Hepatocyte (in vitro differentiated cells): ENCODE measurements at places on chromosomes 11 and 22.

DNA sequence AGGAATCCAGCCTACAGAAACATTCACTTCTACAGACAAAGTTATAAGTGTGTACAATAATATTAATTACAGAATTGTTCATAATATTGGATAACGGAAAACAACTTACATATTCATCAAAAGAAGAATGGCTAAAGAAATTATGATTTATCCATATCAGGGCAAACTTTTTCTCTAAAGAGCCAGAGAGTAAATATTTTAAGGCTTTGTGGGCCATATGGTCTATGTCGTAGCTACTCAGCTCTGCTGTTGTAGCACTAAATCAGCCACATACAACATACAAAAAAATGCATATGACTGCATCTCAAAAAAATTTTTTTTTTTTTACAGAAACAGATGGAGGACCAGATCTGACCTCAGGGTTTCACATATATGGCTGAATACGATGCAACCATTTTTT, 96.7 kb upstream of the GALNT18 start:
- DNase-seq: no peak

GRCh38 chr22:20397498-20397897, 3.5 kb downstream of the ZNF74 start:
- no peak for DNase-seq

GRCh38 chr22:39723899-39724351, 153.4 kb downstream of the CACNA1I start:
- DNase-seq: peak; percentile 74

GRCh38 chr22:39627865-39628562, 57.5 kb downstream of the CACNA1I start:
- no peak for DNase-seq

- DNase-seq: peak; percentile 62
These were observed 50.5 kb upstream of the LRRC55 start for GRCh38 chr11:57131080-57131790.

- DNase-seq: peak; percentile 27
These were observed 404.5 kb downstream of the LARGE1 start for GRCh38 chr22:33515795-33516194.

DNA sequence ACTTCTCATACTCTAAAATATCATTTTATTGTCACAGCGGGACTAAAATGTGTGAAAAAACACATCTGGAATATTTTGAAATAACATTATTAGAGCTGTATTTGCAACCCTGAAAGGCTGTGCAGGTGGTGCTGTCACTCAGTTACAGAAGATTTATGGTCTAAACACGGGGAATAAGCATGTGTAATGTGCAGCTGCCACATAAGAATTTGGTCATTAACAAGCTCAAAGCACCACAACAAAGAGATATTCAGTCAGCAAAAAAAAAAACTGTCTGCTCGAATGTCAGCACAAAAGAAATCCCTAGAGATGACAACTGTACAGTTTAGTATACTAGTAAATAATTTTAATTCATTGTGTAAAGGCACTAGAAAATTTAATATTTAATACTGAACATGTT, 31.3 kb downstream of the TMEM123 start:
- DNase-seq: no peak

DNA sequence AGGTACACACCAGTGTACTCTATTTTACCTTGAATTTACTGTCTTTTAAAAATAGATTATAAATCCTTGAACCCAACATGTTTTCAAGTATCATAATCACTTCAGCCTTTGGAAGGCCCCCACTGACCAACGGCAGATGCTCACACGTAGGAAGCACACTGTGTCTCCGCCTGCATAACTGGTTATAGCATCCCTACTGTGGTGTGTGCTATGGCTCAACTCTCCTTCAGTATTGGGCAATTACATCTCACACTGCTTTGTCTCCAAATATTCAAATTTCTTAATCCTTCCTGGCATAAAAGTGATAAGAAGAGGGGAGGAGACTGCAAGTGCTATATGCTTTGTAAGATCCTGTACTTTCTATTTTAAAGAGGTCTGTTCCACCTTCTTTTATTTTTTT, 165.7 kb downstream of the CADM1 start:
- DNase-seq: no peak

- DNase-seq: no peak
These were observed 726.9 kb upstream of the TENM4 start for GRCh38 chr11:80167766-80168165.

GRCh38 chr11:124748481-124749343, 3.3 kb downstream of the VSIG2 start:
- DNase-seq: no peak

DNA sequence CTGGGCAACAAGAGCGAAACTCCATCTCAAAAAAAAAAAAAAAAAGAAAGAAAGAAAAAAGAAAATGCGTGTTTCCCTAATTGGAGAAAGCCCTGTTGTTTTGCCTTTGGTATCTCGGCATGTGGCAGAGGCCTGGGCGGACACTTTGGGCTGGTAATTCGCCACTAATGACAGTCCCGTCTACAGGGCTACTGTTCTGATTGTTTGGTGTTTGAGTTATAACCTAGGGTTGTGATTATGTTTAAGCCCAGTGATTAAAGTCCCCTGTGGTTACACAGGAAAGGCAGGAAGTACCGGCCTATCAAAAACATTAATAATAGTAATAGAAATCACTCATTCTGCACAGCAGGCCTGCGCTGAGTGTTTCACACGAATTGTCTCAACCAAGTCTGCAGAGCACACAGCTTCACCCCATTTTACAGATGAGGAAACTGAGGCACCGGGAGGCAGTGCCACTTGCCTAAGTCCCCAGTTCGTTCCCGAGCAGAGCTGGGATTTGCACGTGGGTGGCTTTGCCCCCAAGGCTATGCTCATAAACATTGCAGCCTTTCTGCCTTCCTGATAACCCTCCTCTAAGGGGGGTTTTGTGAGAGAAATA, 39.1 kb upstream of the GRAMD4 start:
- peak; percentile 8 for DNase-seq

- DNase-seq: no peak
These were observed 67.3 kb upstream of the EED start for GRCh38 chr11:86177302-86177701.

GRCh38 chr22:17269607-17270261, 50.5 kb upstream of the ADA2 start:
- no peak for DNase-seq

- no peak for DNase-seq
These were observed 43.5 kb downstream of the CERK start for GRCh38 chr22:46694416-46695170.

DNA sequence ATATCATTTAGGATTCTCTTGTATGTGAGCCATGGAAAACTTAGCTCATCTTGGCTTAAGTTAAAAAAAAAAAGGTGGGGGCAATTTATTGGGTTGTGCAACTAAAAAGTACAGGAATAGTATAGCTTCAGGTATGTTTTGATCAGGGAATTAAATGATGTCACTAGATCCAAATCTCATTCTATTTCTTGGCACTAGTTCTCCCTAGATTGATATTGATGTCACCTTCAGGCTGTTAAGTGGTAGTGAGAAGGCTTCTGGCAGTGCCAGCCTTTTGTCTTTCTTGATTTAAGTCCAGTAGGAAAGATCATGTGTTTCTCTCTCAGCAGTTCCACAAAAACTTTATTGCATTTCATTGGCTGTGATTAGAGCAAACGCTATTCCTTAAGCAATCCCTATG, 65.0 kb upstream of the ZBED5 start:
- DNase-seq: no peak

DNA sequence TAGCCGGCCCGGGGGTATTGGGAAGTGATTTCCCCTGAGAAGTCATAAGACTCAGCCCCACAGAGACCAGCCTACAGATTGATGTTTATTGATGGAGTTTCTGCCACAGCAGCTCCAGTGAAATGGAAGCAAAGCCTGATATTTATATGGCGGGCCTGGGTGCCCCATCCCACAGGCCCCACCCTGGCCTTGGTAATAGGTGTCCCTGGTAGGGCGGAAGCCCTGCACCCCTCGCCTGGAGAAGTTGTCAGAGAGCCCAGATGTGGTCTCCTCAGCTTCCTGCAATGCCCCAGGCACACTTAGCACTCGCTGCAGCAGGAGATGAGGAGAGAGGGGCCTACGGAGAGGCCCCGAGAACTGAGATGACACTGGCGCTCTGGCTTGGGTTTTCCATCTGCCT, 107.4 kb downstream of the MORC2 start:
- DNase-seq: peak; percentile 1

DNA sequence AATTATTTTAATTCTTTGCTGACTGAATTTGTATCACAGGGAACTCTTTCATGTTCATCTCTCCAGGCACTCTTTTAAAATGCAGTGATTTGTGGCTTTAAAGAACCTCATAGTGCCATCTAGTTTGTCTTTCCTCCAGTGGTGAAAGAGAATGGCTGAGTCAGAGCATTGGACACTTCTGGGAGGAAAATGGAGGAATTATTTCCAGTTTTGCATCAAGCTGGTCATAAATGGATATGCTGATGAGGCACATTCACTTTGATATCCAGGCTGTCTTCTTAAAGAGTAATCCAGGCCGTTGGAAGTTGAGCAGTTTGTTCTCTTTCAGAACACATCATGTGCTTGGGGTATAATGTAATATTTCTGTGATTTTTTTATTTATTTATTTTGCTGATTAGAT, 273.7 kb downstream of the DDX10 start:
- no peak for DNase-seq

DNA sequence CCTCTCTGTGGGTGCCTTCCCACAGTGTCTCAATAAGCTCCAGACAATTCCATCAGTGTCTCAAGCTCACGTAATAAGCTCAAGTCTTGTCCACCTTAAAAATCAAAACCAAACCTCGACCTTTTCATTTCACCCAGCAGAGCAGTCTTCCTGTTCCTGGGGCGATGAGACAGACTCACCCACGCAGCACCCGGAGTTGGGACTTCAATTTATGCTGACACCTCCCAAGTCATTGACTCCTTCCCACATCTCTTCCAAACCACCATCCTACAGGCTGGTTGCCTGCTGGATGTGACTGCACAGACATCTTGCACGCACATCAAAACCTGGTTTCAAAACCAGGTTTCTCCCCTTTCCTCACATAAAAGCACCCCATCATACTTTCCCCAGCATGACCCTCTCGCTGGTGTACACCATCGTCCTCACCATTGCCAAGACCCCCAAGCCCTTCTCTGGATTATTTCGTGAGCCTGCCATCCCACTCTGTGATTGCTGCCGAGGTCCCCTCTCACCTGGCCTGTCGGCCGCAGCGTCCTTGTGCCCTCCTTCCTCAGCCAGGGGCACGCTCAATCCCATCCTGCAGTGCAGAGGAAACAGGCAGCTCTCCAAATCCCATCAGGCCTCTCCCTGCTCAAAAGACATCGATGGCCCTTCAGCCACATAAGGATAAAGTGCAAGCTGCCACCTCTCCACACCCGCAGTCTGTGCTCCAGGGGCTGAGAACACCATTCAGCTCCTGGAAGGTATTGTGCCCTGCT, 45.1 kb upstream of the FBXO3 start:
- DNase-seq: no peak

GRCh38 chr11:117796872-117797529, at the start of gene DSCAML1:
DSCAML1 (minus strand) TSS chr11:117797216; CDS start chr11:117797079, 137 bp downstream.
- DNase-seq: peak; percentile 70

GRCh38 chr22:30922151-30922611, 46.4 kb downstream of the MORC2 start:
- no peak for DNase-seq

DNA sequence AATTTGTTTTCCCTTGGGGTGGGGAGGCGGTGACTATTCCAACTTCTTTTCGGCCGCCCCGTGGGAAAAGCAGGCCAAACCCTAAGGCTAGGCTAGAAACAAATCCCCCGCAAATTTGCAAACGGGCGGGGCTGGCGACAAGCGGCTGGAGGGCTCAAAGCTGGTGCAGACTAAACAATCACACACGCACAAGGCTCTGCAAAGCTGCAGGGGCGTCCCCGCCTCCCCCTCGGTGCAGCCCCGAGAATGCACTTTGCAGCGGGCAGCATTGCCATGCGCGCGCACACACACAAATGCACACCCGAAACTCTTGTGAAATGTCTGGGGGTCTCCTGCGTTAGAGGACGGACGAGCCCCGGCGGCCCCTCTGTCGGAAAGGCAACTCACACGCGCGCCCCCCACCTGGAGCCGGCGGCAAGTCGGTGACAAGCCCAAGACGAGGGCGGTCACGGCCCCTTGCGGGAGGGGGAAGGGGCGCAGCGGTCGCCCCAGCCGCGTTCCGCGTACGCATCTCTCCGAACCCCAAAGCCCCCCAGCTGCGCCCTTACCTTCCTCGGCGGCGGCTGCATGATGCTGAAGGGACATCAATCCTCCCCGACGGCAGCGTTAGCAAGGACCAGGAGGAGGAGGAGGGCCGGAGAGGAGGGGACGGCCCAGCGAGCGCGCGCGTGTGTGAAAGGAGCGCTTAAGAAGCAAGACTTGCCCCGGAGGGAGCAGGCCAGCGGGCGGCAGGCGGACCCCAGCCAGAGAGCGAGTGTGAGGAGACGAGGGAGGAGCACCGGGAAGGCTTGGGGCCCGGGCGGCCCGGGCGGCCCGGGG, 600 bp downstream of the FCHSD2 start:
- DNase-seq: peak; percentile 82

DNA sequence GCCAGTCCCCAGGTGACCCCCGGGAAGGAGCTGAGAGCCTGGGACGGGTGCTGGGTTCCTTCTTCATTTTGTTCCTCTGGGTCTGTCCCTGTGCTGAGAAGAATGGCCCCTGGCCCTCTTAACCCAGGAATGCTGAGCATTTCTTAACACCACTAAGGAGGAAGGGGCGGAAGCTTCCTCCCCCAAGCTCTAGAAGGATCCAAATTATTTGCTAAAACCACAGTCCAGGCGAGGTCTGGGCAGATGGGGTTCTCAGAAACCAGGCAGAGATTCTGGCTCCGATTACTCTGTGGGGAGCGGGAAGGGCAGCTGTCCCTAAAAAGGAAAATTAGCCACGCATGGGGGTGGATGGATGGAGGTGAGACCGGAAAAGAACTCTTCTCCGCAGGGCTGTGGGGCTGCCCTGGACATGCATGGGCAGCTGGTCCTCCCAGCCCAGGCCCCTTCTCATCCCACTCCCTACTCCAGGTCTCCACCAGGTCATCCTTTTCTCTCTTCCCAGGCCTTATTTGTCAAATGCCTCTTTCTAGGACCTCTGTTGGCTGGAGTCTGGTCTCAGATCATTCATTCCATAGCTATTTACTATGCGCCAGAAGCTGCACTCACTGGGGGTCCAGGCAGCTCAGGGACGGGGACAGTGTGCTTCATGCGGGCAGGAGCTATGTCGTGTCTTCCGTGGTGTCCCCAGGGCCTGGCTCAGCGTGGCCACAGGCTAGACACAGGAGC, 45.0 kb upstream of the MYH9 start:
- DNase-seq: no peak
